ENCODE measurements at places on chromosomes 12 and 14.

DNA sequence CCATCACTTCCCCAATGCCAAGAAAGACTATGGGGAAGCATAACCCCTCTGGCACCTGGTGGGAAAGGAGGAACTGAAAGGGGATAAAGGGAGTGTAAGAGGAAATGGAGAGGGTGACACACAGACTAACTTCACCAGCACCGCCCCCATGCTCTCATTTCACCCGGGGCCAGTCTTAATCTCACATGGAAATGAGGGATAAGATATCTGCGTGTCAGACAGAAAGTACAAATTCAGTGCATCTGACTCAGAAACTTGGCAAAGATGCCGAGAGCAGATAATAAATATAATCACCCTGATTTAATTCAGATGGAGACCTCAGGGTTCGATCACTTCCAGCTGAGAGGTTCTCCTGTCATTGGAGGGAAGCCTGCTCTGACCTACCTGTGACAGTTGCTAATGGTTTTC, 191.6 kb downstream of the DUSP6 start:
- DNase-seq, result peak; percentile 56

- no peak for DNase-seq
These were observed 184.5 kb upstream of the DAAM1 start for GRCh38 chr14:59004012-59004411.

DNA sequence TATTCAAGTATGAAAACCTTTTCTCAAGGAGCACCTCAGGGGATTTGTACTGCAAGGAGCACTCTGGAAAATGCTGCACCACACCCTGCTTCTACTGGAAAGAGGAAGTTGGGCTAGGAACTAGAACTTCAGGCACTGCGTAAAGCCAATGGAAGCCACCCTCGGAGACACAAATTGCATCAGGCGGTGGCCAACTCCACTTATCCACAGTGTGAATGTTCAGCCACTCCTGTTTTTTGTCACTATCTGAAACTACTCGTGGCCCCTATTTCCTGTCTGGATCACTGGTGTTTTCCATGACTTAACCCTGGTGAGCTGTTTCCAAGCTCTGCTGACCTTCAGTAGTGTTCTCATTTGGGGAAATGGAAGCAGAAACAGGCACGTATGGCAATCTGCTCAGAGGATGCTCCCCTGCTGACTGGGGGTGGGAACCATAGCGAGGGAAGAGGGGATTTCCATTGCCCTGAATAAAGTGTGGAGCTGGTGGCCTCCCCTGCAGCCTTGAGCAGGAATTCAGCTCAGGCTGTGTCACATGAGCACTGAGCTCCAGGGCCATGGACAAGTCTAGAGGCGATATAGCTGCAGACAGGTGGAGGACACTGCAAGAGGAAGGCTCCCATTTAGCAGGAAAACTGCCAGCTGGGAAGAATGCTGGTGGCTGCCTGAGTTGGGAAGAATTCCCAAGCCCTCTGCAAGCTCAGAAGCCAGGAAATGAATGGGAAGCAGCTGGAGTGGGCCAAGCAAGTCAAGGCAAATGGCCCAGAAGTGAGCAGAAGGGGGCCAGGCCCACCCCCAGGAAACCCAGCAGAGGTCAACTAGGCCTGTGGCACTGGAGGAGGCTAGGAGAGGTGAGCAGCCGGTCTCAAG, 50.5 kb upstream of the RAP1B start:
- DNase-seq, result no peak

- DNase-seq, result no peak
These were observed 40.9 kb downstream of the ATL1 start for GRCh38 chr14:50600849-50601248.

GRCh38 chr12:24359418-24359817, 409.9 kb upstream of the SOX5 start:
- DNase-seq, result no peak

DNA sequence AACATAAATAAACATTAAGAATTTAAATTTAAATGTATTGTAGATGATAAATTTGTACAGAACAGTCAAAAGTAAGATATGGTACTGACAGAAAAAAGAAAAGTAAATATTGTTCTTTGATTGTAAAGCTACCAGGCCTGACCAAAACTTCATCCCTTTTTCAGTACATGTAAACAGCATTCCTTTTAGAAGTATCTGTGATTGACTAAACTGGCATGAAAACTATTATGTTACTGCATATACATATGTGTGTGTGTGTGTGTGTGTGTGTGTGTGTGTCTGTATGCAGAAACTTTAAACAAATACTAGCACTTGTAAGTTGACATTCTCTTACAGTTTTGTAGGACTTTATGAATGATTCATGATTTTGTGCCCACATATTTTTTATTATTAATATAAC, 270.9 kb downstream of the C12orf50 start:
- no peak for DNase-seq

DNA sequence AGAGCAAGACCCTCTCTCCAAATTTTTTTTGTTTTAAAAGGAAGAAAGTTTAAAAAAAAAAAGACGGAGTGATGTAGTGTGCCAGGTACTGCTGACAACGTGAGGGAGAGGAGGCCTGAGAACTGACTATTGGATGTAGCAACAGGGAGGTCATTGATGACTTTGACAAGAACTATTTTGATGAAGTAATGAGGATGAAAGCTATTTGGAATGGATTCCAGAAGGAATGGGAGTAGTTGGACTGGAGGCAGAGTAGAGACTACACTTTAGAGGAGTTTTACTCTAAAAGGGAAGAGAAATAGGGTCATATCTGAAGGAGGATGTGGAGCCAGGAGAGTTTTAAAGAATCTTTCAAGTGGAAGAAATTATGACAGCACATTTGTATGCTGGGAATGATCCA, 27.8 kb upstream of the SLC38A2 start:
- DNase-seq, result no peak

GRCh38 chr14:105682956-105683570, 156.7 kb downstream of the TMEM121 start:
- no peak for DNase-seq

DNA sequence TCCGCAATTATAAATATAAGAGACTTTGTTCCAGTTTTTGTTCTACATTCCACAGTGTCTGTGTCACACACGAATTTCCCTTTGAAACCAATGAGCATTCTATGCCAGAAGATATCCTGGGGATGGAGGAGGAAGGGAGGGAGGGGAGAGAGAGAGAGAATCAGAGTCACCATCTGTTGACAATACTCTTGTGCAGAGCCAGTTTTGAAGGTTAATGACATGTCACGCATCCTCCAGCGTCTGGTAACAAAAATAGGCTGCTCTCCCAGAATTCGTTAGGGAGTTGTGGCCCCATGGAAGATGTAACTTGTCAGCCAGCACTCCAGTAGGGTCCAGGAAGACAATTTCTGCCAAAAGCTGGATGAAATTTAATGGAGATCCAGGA, 213.5 kb upstream of the KRR1 start:
- DNase-seq, result peak; percentile 68

- no peak for DNase-seq
These were observed 31.3 kb downstream of the CYP46A1 start for GRCh38 chr14:99715266-99716000.

DNA sequence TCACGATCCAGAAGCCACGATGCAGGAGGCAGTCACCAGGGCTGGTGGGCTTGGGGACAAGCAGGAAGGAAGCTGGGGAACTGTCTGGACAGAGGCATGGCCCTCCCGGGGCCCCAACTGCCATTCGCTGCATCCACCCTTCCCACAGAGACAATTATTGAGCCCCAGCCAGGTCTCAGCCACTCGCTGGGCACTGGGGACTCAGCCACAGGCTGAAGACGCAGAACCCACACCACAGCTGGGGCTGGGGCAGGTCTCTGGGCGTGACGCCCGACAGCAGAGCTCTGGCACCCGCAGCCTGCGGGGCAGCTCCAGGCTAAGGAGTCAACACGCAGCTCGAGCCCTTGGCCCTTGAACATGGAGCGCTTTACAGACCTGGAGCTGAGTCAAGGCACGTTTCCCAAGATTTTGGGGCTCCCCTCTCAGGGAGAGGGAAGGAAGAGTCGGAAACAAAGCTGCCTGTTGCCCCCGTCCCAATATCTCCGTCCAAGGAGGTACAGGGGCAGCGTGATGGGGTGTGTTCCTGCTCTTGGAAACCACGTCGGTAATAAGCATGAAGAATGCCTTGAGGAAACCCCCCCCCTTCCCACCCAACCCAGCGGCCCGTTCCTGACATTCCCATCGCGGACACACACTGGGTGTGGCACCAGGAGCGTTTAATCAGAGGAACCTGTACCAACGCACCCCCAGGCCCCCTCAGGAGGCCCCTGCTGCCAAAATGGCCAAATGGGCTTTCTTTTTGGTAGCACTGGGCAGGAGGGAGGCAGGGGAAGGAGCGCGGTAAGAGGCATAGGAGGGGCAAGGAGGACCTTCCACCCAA, 6.7 kb downstream of the RIMBP2 start:
- DNase-seq, result no peak

DNA sequence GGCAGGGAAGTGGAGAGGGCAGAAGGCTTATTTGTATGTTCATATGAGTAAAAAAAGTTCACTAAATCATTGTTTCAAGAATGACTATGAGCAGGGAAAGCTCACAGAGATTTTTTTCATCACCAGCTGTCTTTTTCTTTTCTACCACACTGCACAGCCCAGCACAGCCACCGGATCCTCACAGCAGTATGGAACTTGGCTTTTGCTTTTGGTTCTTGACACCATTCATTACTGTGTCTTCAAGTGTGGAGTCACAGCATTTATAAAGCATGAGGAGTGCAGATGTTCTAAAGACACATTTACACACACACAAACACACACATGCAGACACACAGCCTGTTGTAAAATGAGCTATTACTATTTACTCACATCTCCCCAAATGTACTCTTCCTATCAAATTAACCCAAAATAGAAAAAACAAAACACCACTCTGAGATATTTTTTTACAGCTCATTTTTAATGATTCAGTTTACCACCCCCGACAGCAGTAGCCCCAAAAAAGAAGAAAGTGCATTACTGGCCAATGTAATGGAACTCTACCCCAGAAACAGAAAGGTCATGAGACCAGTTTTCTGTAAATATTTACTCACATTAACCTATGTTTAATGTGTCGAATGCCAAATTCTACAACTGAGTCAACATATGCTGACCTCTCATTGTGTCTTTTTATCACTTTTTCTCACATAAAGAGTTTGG, 60.5 kb downstream of the BTG1 start:
- DNase-seq, result no peak

- peak; percentile 58 for DNase-seq
These were observed 249.9 kb downstream of the DAD1 start for GRCh38 chr14:22338917-22339715.

DNA sequence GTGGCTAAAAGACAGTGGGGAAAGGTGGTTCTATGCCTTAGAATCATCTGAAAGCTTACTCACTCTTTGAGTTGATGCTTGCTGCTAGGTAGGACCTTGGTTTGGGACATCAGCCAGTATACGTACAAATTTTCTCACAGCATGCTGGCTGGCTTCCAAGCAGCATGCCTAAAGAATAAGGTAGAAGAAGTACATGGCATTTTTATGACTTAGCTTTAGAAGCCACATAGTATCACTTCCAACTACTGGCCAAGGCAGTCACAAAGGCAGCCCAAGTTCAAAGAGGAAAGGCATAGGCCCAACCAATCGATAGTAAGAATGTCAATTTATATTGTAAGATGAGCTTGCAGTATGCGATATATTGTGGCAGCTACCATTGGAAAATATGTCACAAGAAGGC, 284.2 kb upstream of the CAND1 start:
- DNase-seq, result no peak

GRCh38 chr14:55434805-55435174, 5.6 kb downstream of the TBPL2 start:
- DNase-seq, result no peak

GRCh38 chr12:109994401-109995175, 1.6 kb downstream of the GIT2 start:
- no peak for DNase-seq

- no peak for DNase-seq
These were observed 165.3 kb downstream of the SNAPC1 start for GRCh38 chr14:61927520-61927919.

DNA sequence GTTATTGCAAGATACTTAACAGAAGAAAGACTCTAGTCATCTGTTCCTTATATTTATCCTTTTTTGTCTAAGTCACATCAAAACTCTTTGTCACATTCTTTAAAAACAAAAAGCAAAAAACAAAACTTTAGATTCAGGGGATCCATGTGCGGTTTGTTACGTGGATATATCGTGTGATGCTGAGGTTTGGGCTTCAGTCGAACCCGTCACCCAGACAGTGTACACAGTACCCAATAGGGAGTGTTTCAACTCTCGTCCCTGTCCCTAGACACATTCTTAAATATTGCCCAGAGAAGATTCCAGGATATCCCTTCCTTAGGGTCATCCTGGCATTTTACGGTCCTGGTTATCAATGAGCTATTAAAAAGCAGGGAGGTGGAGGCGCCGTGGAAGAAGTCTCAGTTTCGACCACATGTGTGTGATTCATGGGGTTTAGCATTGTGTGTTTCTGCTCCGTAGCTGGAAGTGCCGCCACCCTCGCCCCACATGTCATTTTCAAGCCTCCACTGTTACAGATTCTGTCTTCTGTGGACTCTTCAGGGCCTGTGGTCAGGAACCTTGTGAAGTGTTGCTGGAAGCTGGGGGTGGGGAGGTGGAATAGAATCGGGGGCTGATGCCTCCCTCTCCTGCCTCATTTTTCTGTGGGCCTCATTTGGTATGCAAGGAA, 19.9 kb downstream of the CCND2 start:
- no peak for DNase-seq

DNA sequence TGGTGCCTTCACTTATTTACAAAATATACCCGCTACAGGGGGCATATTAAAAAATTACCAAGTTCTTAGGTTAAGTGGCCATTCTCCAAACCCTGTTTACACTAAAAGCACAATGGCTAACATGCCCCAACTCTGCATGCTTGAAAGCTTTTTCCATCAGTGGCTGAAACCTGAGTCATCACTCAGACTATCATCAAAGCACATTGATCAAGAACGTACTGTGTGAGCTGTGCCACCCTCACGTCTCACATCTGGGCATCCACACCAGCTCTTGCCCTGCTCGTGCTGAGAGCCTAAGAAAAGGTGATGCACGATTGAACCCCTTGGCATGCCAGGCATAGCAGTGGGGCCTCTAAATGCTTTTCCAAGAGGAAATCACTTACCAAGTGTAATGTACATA, 13.2 kb downstream of the AQP6 start:
- no peak for DNase-seq

Measured in adrenal gland (tissue), 19 donors.